ENCODE measurements at places on chromosomes 11 and 22.

DNA sequence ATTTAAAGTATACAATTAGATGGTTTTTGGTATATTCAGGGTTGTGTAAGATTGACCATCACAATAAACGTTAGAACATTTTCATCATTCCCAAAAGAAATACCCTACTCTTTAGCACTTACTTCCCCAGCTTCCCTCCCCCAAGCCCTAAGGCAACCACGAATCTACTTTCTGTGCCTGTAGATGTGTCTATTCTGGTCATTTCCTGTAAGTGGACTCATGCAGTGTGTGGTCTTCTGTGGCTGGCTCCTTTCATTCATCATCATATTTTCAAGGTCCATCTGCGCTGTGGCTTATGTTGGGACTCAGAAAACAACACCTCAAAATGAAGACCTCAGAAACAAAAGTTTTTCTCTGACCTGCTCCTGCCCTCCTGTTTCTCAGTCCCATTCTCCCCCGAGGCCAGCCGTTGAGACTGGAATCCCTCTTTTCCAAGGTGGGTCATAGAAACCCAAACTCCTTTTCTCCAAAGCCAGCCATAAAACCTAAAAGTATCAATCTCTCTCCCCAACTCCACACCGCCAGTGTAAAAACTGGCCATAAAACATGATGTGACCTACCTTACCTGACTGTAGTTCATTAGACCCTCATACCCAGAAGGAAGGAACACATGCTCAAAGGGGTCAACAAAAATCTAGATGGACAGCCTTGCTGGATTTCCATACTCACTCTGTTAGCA, 12.9 kb upstream of the TMPRSS13 start:
- DNase-seq: no peak

- no peak for DNase-seq
Measured at GRCh38 chr22:19504900-19505734, 19.1 kb downstream of the CLDN5 start.

DNA sequence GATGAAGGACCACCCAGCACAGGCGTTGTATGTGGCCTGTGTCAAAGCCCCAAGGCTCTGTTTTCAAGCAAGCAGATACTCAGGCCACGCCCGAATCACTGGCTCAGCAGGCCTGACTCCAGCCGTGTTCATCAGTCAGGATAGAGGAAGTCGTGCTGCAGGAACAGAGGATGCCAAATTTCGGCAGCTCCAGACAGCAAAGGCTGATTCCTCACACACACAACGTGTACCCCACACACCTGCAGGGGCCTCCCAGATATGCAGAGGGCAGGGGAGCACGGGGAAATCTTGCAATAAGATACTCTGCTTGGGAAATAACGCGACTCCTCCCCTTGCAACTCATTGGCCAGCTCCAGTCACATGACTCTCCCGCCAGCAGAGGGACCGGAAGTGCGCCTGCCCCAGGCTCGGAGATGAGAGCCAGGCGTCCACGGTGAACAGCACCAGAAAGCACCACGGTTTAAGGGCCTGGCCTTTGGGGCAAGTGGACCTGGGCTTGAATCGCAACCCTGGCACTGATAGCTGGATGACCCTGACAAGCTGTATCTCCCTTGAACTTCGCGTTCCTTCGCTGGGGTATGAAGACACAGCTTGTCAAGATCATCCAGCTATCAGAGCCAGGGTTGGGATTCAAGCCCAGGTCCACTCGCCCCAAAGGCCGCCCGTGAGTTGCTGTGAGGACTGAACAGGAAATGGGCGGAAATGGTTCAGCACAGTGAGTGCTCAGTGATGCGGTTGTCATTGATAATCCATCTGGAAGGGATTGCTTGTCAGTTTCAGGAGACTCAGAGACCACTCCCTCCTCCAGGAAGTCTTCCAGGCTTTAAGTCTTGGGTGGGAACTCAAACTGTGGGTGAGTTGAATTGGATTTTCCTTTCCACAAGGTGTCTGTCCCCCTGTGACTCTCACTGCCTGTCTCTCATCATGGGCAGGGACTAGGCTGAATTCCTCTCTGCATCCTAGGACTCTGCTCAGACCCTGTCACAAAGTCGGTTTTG, 88.5 kb downstream of the MYEOV start:
- DNase-seq: no peak

GRCh38 chr11:20369826-20370225, 6.3 kb downstream of the HTATIP2 start:
- peak; percentile 20 for DNase-seq

GRCh38 chr11:103370076-103370475, 260.9 kb downstream of the DYNC2H1 start:
- no peak for DNase-seq

GRCh38 chr11:38971141-38971540, 2373.1 kb upstream of the RAG2 start:
- no peak for DNase-seq

GRCh38 chr11:34358258-34358727, 483 bp upstream of the ABTB2 start:
- DNase-seq: peak; percentile 91

DNA sequence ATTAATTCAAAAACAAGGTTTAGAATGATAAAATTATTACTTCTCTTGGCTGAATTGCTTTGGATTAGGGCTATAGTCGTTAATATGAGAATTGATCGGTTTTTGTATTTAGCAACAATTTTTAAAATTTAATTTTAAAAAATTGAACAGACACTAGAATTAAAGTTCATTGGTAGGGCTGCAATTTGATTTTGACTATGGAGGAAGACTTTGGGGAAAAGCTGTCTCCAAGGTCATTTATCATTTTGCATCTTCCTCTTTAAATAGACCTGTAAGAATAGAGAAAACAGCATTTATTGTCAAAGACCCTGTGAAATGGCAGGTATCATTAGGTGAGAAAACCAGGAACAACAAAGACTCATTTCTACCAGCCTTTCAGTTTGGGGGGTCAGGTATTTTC, at the start of gene OR4S2:
OR4S2 (plus strand) TSS at position 301 of the 400 bp plus-strand sequence. CDS start 2,577 bp downstream, outside the sequence.
- no peak for DNase-seq
